ENCODE measurements at places on chromosomes 13 and 19. TPM values are rescaled to one million over a fixed set of nuclear protein-coding genes. Genes with fewer than 3 reads are reported as not detected.
A peak's percentile ranks its signal among the peaks of the same experiment; 100 is the strongest.

DNA sequence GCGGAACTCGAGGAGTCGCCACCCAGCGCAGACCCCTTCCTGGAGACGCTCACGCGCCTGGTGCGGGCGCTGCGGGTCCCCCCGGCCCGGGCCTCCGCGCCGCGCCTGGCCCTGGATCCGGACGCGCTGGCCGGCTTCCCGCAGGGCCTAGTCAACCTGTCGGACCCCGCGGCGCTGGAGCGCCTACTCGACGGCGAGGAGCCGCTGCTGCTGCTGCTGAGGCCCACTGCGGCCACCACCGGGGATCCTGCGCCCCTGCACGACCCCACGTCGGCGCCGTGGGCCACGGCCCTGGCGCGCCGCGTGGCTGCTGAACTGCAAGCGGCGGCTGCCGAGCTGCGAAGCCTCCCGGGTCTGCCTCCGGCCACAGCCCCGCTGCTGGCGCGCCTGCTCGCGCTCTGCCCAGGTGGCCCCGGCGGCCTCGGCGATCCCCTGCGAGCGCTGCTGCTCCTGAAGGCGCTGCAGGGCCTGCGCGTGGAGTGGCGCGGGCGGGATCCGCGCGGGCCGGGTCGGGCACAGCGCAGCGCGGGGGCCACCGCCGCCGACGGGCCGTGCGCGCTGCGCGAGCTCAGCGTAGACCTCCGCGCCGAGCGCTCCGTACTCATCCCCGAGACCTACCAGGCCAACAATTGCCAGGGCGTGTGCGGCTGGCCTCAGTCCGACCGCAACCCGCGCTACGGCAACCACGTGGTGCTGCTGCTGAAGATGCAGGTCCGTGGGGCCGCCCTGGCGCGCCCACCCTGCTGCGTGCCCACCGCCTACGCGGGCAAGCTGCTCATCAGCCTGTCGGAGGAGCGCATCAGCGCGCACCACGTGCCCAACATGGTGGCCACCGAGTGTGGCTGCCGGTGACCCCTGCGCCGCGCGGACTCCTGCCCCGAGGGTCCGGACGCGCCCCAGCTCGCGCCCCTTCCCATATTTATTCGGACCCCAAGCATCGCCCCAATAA lies 2.3 kb downstream of the AMH start:
- no peak for DNase-seq
- H3K4me1 ChIP-seq: no peaks in the 10 kb centered on the region
- no peak overlapping the region for H3K4me3 ChIP-seq
- H3K27me3 ChIP-seq: peaks cover 12% of the 10 kb centered on the region

C13orf42 gene
- total RNA-seq: not detected

- H3K4me1 ChIP-seq: no peaks in the 10 kb centered on the region
- peaks cover under 1% of the 10 kb centered on the region for H3K36me3 ChIP-seq
- no peak overlapping the region for H3K4me3 ChIP-seq
- no peak overlapping the region for H3K27ac ChIP-seq
Observed at GRCh38 chr19:27751044-27751391, 1461.9 kb downstream of the UQCRFS1 start.

DNA sequence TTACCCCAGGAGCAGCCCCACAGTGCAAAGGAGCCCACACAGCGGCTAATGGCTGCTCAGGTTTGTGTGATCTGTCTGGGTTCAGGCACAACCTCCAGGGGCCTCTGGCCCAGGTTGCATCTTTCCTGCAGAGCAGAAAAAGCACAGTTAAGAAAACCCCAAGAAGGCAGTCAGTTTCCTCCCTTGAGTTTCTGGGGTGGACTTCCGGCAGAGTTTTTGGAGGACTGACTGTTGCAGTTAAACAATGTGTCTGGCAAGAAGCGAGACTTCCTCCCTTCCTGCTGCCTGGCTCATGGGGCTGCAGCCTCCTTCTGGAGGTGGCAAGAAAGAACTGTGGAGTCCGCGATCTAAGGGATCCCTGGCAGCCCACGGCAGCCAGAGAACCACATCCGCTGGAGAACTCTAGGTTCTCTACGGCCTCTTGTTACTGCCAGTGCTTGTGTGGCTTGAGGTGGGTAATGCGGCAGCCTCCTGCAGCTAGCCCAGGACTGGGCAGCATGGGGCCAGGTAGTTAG lies 114.4 kb downstream of the ZDHHC20 start:
- H3K27me3 ChIP-seq: no peaks in the 10 kb centered on the region
- H3K4me1 ChIP-seq: peaks cover 26% of the 10 kb centered on the region
- peak; percentile 36 for DNase-seq
- peak overlapping the region; percentile 79 for H3K27ac ChIP-seq
- no peaks in the 10 kb centered on the region for H3K36me3 ChIP-seq
- H3K4me3 ChIP-seq: peak overlapping the region; percentile 68

- peaks cover 17% of the 10 kb centered on the region for H3K4me1 ChIP-seq
- H3K27ac ChIP-seq: no peak overlapping the region
- no peak for DNase-seq
- H3K4me3 ChIP-seq: no peak overlapping the region
- no peaks in the 10 kb centered on the region for H3K36me3 ChIP-seq
- peaks cover 6% of the 10 kb centered on the region for H3K27me3 ChIP-seq
Observed at GRCh38 chr13:95480131-95480545, 72.4 kb upstream of the CLDN10 start.

- H3K27me3 ChIP-seq: no peaks in the 10 kb centered on the region
- H3K36me3 ChIP-seq: peaks cover 9% of the 10 kb centered on the region
- H3K4me1 ChIP-seq: peaks cover 36% of the 10 kb centered on the region
- H3K27ac ChIP-seq: peak overlapping the region; percentile 14
- peak; percentile 14 for DNase-seq
Observed at GRCh38 chr13:99085139-99085807, 107.4 kb upstream of the DOCK9 start.

DNA sequence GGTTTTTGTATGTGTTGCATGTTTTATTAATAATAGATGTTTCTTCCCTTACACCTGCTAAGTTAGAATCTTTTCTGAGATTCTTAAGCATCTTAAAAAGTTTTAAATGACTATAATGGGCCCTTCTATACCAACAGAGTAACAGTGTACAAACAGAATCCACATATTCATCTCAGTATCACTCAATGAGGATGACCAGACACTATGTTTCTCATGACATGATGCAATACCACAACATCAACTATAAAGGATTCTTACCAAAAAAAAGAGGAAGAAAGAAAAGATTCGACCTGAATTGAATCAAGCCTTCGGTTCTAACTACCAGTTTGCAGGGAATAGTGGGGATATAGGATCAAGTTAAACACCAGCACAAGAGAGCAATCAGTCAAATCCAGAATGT lies 56.5 kb downstream of the INTS6 start:
- H3K27ac ChIP-seq: no peak overlapping the region
- H3K27me3 ChIP-seq: no peaks in the 10 kb centered on the region
- H3K4me3 ChIP-seq: no peak overlapping the region
- DNase-seq: no peak
- H3K36me3 ChIP-seq: peaks cover 37% of the 10 kb centered on the region

DNA sequence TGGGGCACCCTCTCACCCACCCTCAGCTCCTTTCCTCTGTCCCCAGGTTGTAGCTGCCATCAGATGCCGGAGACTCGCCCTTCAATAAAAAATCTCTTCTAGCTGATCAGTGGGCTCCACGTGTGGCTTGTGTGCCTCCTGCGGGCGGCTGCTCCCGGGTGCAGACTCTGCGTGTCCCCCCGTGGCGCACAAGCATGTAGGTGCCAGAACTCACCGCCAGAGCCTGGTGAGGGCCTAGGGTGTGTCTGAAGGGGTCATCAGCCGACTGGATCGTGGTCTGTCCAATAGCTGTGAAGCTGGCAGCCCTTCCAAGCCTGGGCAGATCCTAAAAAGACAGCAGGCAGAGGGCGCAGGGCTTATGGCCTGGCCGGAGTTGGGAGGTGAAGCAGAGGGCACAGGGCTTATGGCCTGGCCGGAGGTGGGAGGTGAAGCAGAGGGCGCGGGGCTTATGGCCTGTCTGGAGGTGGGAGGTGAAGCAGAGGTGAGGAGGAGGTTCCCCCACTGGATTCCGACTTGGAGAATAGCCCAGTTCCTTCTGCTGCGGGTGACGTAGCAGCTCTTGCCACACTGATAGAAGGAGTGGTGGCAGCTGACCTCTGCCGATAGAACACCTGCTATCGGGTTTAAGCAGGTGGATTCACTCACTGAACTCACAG lies 11.7 kb downstream of the NOP53 start:
- no peak overlapping the region for H3K4me3 ChIP-seq
- no peaks in the 10 kb centered on the region for H3K27me3 ChIP-seq
- peaks cover 59% of the 10 kb centered on the region for H3K36me3 ChIP-seq
- H3K4me1 ChIP-seq: no peaks in the 10 kb centered on the region
- H3K27ac ChIP-seq: no peak overlapping the region

- no peak for DNase-seq
- peaks cover 7% of the 10 kb centered on the region for H3K4me1 ChIP-seq
- H3K4me3 ChIP-seq: no peak overlapping the region
- no peaks in the 10 kb centered on the region for H3K36me3 ChIP-seq
Observed at GRCh38 chr13:33800646-33801186, 17.2 kb upstream of the RFC3 start.

- DNase-seq: peak; percentile 21
- peaks cover 26% of the 10 kb centered on the region for H3K27me3 ChIP-seq
Observed at GRCh38 chr13:30679483-30680330, 55.6 kb upstream of the ALOX5AP start.

TPTE2 gene
- total RNA-seq: not detected

GRCh38 chr19:19034204-19034624 lies 811 bp downstream of the ARMC6 start:
- peak overlapping the region; percentile 89 for H3K4me3 ChIP-seq
- H3K27ac ChIP-seq: peak overlapping the region; percentile 91
- H3K27me3 ChIP-seq: no peaks in the 10 kb centered on the region
- peaks cover 51% of the 10 kb centered on the region for H3K36me3 ChIP-seq

NLRP9 gene
- total RNA-seq: not detected

GRCh38 chr19:19155495-19156219 lies 14.4 kb downstream of the MEF2B start:
- no peaks in the 10 kb centered on the region for H3K4me1 ChIP-seq
- H3K27me3 ChIP-seq: no peaks in the 10 kb centered on the region
- no peak overlapping the region for H3K27ac ChIP-seq
- H3K36me3 ChIP-seq: peaks cover 3% of the 10 kb centered on the region
- DNase-seq: no peak
- no peak overlapping the region for H3K4me3 ChIP-seq

DNA sequence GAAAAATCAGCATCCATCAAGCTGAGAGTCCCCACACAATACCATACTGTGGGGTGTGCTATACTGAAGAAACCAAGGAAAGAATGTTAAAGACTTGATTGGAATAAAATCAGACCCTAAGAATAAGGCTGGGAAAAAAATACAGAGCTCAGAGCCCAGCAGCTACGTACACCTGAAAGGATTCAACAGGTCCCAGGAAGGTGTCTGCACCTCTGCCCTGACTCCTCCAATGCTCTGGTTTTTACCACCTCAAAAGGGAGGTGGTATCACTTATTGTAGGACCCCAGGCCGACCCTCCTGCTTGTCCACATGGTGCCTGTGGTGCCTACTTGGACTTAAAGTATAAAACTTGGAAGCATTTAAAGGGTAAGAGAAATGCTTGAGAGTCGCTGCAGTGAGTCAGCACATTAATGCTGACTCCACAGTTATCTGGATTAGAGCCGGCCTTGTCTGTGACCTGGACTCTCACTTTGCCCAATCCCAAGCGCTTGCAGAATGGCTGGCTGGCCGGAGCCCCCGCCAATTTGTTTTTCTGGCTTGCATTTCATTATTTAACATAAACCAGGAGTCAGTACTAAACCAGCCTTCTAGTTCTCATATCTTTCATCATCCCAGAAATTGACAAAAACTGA lies 110.1 kb downstream of the FGF14 start:
- DNase-seq: no peak
- no peaks in the 10 kb centered on the region for H3K27me3 ChIP-seq
- no peak overlapping the region for H3K27ac ChIP-seq
- no peaks in the 10 kb centered on the region for H3K4me1 ChIP-seq

GRCh38 chr19:38559428-38560401 lies 58.0 kb downstream of the MAP4K1 start:
- peaks cover 3% of the 10 kb centered on the region for H3K27me3 ChIP-seq
- peaks cover 19% of the 10 kb centered on the region for H3K36me3 ChIP-seq

KLK8 gene
- not detected for total RNA-seq

ZNF90 gene
- total RNA-seq: 3.2 TPM

- no peak overlapping the region for H3K27ac ChIP-seq
- H3K36me3 ChIP-seq: peaks cover 40% of the 10 kb centered on the region
- no peaks in the 10 kb centered on the region for H3K27me3 ChIP-seq
- DNase-seq: no peak
- H3K4me3 ChIP-seq: no peak overlapping the region
- peaks cover 77% of the 10 kb centered on the region for H3K4me1 ChIP-seq
Observed at GRCh38 chr13:40639221-40639681, 27.2 kb downstream of the FOXO1 start.

- peaks cover 10% of the 10 kb centered on the region for H3K4me1 ChIP-seq
- no peak overlapping the region for H3K27ac ChIP-seq
- no peak overlapping the region for H3K4me3 ChIP-seq
- no peak for DNase-seq
Observed at GRCh38 chr13:45149964-45150363, 29.7 kb downstream of the GTF2F2 start.

KIRREL2 gene
- total RNA-seq: 0.39 TPM

ZNF225 gene
- total RNA-seq: 3.6 TPM

COL4A2 gene
- total RNA-seq: not detected

DNA sequence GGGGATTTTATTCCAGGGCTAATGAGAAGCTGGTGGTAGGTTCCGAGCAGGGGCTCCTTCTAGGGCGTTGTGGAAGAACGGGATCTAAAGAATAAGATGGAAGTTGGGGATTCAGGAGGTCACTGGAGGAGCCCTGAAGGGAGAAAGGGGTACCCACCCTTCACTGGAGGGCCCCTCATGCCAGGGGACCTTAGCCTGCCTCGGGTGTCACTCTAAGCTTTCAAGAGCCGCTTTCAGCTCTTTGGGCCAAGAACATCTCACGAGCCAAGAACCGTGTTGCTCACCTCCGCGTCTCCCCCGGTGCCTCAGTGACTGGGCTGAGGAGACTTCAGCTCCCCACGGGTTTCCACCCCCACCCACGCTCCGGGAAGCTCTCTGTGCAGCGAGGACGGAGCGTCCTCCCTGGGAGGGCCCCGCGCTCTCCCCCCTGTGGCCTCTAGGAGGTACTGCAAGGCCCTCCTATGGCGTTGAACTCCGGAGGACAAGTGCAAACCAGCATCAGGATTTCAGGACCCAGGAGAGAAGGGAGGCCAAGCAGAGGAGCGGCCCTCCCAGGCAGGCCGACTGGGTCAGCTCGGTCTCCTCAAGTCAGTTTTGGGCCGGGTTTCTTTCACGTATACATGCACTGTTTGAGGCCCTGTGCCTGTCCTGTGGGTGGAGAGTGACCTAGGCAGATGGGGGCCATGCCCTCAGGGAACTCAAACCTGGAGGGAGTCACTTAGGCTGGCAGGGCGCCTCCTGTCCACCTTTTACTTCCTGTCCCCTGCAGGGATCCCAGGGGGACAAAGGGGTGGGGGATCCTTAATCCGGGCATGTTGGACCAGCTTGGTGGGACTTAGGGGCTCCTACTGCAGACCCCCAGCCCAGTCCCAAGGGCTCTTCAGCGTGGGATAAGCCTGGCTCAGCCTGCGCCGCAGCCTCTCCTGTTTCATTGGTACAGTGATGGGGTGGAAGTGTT lies 5.1 kb upstream of the KRTDAP start:
- peaks cover 7% of the 10 kb centered on the region for H3K4me1 ChIP-seq
- no peak overlapping the region for H3K27ac ChIP-seq
- H3K27me3 ChIP-seq: peaks cover 17% of the 10 kb centered on the region
- H3K4me3 ChIP-seq: no peak overlapping the region
